ENCODE measurements at places on chromosomes 16 and 17.

GRCh38 chr17:42131981-42132432 lies 9.4 kb downstream of the HSPB9 start:
- DNase-seq, result no peak

DNA sequence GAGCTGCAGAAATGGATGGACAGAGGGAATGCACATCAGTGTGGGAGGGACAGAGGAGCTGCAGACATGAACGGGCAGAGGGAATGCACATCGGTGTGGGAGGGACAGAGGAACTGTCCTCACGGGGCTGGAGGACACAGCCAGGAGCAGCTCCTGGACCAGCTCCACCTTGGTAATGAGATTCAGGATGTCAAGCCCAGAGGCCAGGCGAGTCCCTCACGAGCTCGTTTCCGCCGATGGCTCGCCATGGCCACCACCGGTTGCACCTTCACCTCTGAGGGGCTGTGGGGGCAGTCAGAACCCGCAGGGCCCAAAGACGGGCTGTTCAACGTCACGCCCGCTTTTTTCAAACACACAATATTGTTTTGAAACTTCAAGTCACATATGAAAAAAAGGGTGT lies 56.2 kb downstream of the RPH3AL start:
- DNase-seq, result no peak

DNA sequence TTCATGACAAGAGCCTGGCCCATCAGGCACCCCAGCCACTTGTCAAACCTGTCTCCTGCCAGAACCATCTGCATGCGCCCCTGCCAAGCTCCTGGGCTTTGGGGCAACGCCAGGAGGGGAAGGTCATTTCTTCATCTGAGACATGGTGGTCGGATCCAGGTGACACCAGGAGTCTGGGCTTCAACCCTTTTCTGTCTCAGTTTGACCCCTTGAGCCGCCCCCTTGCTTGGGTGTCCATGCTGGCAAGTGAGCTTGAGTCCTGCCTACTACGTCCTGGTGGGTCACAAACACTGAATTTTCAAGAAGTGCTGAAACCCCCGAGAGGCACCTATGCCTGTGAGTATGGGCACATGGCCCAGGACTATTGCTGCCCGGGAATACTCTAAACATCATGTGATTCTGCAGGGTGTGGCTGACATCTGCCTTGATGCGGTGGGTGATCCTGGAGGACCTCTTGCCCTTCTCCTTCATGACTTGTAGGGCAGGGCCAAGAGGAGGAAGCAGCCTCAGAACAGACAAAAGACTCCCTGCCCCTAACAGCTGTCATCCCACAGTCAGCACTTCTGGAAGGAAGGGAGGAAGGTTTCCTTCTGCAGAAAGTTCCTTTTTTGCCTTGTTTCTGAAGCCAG lies 43.4 kb downstream of the TNFRSF13B start:
- DNase-seq, result no peak

DNA sequence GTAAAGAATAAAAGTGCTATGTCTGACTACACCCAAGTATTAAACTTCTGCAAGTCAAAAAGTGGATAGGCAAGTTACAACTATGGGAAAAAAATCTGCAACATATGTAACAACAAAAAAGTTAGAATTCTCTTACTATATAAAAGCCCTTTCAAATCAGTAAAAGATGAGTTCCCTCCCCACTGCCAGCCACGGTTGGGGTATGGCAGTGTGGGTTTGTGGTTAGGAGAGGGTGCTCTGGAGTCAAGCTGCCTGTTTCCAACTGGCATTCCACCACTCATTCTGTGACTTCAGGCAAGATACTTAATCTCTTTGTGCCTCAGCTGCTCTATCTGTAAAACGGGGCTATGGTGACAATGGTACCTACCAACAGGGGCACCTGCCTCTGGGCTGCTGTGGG lies 26.6 kb upstream of the MFSD6L start:
- no peak for DNase-seq

- DNase-seq, result peak; percentile 63
Measured at GRCh38 chr17:82754297-82755208, 2.7 kb downstream of the TBCD start.

GRCh38 chr16:50318796-50319578 lies 49.8 kb downstream of the BRD7 start:
- DNase-seq, result no peak

DNA sequence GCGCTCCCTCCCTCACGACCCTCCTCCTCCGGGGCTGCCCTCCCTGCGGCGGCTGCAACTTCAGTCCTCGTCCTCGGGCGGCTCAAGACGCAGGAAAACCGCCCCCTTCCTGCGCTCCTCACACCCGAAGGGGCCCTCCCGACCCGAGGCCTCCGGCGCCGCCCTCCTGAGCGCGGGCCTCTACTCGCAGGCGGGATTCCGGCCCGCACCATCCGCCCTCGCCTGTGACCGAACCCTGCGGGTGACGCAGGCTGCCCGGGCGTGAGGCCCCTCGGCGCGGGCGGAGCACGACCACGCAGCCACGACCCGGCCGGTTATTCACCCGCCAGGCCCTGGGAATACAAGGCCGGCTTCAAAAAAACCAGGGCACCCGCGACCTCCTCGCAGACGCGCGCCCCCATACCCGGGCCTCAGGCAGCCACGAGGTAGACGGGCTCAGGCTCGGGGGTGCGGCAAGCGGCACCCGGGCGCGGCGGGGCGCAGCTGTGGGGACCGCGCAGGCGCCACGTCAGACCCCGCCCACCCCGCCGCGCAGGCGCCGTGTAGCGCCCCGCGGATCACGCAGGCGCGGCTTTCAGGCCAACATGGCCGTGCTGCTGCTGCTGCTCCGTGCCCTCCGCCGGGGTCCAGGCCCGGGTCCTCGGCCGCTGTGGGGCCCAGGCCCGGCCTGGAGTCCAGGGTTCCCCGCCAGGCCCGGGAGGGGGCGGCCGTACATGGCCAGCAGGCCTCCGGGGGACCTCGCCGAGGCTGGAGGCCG lies at the start of gene SPG7:
Gene SPG7, plus strand, starts transcription at position 570 of the 757 bp plus-strand sequence. Its CDS starts 15 bp downstream, at position 585.
- DNase-seq, result peak; percentile 99

DNA sequence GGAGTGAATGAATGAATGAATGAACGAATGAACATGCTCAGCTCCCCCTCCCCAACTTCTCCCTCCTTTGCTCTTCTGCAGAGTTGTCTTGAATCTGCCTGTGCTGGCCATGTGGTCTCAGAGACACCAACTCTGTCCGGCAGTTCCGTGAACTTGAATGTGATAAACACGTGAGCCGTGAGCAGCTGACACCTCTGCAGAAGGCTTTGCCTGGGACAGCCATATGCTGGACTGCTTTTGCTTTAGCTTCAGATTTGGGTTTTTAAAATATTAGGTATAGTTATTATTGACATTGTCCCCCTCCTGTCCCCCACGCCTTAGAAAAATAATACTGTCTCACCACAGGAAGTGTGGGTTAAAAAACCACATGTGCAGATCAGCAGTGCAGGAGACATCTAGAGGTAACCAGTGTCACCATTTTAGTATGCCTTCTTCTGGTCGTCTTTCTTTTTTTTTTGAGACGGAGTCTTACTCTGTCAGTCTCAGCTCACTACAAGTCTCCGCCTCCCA lies 83.8 kb downstream of the ABCC1 start:
- no peak for DNase-seq

GRCh38 chr17:28944343-28944742 lies 7.0 kb downstream of the PHF12 start:
- no peak for DNase-seq

DNA sequence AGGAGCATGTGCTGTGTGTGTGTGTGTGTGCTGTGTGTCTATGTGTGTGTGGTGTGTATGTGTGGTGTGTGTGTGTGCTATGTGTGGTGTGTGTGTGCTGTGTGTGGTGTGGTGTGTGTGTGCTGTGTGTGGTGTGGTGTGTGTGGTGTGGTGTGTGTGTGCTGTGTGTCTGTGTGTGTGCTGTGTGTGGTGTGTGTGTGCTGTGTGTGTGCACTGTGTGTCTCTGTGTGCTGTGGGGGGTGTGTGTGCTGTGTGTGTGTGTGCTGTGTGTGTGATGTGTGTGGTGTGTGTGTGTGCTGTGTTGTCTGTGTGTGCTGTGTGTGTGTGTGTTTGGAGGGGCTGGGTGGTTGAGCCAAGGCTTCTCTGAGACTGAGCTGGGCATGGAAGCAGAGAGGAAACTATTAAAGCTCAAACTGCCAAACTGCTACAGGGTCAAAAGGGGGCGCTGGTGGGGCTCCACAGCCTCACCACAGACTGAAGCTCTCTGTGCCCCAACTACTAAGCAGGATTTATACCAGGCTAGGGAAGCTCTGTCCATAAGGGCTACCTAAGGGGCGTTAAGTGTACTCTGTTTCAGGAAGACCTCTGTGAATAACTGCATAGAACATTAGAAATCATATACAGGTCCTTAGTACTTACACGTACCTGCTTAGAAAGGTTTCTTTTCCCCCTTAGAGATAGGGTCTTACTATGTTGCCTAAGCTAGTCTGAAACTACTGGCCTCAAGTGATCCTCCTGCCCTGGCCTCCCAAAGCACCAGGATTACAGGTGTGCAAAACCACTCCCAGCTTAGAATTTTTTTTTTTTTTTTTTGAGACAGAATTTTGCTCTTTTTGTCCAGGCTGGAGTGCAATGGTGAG lies 27.8 kb upstream of the GHDC start:
- DNase-seq, result peak; percentile 80

- DNase-seq, result no peak
Measured at GRCh38 chr17:688100-688989, 26.3 kb downstream of the VPS53 start.

GRCh38 chr16:89562939-89563338 lies 2.5 kb downstream of the RPL13 start:
- no peak for DNase-seq

DNA sequence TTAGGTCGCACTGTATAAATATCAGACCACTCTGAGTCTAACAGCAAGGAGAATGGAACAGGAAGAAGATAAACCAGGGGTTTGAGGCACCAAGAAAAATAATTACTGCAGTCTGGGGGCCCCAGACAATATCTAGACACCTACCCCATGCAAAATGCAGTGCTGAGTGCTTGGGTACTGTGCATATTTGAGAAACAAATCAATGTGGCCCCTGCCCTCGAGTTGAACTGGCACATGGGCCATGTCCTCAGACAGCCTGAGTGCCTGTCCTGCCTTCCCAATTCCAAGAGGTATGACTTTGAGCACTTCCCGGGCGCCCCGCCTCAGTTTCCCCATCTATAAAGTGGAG lies 6.2 kb upstream of the CIITA start:
- DNase-seq, result no peak

- DNase-seq, result no peak
Measured at GRCh38 chr16:21953541-21953902, 361 bp downstream of the UQCRC2 start.

DNA sequence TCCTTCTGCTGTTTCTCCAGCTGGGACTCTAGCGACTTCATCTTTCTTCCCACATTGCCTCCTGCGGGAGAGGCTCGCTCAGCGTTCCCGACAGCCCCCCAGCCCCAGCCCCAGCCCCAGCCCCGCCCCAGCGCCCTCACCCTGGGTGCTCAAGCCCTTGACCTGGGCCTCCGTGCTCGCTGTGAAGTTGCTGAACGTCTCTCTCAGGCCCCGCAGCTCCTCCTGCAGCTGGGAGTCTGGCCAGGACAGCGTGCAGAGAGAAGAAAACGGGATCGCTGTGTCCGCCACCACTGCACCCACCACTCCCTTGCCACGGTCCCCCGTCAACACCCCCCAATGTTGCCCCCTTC lies 2.4 kb downstream of the ASGR1 start:
- DNase-seq, result peak; percentile 53

- no peak for DNase-seq
Measured at GRCh38 chr17:41308918-41309359, at the start of gene KRTAP16-1. TSS of gene KRTAP16-1 (minus strand) at chr17:41309309. CDS start at chr17:41309253, 56 bp downstream.

DNA sequence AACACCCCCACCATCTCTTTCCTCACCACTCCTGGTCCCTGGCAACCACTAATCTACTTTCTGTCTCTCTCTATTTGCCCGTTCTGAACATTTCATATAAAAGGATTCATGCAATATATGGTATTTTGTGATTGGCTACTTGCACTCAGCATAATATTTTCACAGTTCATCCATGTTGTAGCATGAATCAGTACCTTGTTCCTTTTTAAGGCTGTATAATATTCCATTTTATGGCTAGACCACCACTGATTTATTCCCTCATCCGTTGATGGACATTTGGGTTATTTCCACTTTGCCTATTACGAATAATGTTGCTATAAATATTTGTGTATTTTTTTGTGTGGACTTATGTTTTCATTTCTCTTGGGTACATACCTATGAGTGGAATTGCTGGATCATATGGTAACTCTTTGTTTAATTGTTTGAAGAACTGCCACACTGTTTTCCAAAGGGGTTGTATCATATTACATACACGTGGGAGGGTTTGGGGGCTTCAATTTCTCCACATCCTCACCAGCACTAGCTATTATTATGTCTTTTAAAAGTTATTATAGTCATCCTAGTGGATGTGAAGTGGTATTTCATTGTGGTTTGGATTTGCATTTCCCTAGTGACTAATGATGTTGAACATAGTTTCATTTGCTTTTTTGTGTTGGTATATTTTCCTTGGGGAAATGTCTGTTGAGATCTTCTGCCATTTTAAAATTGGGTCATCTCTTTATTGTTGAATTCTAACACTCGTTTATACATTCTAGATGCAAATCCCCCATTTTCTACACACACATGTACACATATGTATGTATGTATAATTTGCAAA lies 26.3 kb downstream of the SEC14L5 start:
- no peak for DNase-seq

DNA sequence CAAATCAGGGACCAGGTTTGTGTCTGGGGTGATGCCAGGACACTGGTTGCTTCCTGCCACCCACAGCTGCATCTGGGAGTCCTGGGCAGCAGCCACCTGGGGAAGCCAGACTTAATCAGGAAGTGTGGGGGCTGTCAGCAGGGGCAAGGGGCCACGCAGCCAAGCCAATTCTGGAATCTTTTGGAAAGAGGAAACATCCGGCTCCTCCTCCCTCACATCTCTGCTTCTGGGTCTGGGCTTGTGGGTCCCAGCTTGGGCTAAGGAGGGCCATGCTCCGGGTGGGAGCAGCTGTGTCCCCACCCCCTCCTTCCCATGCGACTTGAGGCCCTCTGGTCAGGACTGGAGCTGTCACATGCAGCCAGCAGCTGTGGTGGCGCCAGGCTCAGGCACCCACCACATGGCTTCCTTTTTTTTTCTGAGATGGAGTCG lies 37.0 kb upstream of the CCDC182 start:
- no peak for DNase-seq

DNA sequence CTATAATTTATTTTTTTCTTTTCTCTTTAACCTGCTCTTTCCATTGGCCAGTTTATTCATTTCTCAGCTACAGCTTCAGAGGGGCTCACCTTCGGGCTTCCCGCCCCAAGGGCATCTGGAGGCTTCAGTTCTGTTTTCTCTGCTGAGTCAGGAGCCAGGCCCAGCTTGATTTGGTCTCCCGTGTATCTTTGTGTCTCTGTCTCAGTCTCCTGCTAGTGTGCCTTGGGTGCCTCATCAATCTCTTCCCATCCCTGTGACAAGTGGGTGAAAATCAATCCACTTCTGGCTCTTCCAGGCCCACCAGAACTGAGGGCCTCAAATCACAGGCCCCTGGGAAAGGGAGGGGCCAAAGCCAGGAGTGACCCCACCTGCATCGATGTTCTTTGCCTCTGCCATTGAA lies 72.1 kb downstream of the CCDC182 start:
- no peak for DNase-seq

GRCh38 chr16:35795361-35796029 lies 2336.1 kb downstream of the TP53TG3F start:
- no peak for DNase-seq

DNA sequence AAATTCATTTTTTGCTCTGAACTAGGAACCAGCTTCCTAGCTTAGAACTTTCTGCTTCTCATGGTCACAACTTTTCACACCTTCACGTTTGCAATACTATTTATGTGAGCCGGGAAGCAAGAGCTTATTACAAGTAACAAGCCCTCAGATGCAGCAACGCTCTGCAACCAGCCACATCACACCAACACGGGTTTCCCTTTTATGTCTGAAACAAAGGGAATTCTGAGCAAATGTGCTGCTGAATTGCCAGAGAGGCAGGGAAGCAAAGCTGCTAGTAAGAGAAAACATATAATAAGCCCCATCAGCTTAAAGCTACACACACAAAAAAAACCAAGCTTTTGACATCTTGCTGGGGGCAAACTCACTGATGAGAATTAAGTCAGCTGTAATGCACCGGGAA lies 122.2 kb downstream of the SLC39A11 start:
- DNase-seq, result no peak

Measured in iPS-NIHi11 (cell line).